ENCODE measurements at places on chromosomes 1 and 21.

GRCh38 chr1:101101360-101101759 lies 75.8 kb upstream of the DPH5 start:
- no peak for DNase-seq

- no peak for DNase-seq
Observed at GRCh38 chr1:54857746-54858561, 29.0 kb downstream of the DHCR24 start.

- DNase-seq = no peak
Observed at GRCh38 chr1:30770150-30770549, 12.6 kb upstream of the LAPTM5 start.

- DNase-seq = no peak
Observed at GRCh38 chr1:22494144-22494543, 42.5 kb downstream of the ZBTB40 start.

GRCh38 chr1:202210385-202210784 lies 16.8 kb downstream of the LGR6 start:
- DNase-seq = no peak

DNA sequence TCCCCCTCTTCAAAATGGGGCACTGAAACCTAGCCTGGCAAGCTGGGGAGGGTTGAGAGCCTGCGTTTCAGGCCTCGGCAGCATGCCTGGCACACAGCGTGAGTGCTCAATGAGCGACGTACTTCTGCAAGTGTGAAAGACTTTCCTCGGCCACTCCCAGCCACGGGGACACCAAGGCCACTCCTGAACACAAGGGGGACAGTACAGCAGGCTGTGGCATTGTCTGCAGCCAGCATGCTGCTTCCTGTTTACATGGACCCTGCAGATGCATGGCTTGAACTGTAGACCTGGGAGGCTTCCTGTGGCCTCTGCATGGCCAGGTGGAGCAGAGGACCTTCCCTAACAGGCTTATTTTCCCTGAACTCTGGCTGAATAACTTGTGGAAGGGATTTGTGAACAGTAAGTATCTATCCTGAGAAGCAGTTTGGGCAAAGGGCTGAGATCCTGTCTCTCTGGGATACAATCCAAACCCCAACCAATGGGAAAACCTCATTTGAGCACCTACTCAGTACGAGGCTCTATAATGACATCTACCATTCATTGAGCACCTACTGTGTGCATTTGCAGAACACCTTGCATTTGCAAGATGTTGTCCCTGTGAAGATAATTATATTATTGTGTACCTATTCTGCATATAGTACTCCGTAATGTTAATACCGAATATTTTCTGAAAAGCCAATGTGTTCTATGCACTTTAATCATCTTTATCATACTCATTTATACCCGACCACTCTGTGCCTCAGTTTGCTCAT lies 9.9 kb upstream of the HSPG2 start:
- DNase-seq = no peak

- peak; percentile 46 for DNase-seq
Observed at GRCh38 chr1:205933671-205934618, 9.3 kb downstream of the SLC26A9 start.

- DNase-seq = no peak
Observed at GRCh38 chr1:41647221-41648135, 163.0 kb upstream of the EDN2 start.
